Stimulated activated CD8-positive, alpha-beta memory T cell treated with anti-CD3 and anti-CD28 coated beads, Interleukin-15, amount 100 ng/mL, for 24 hours (primary cell): ENCODE measurements at places on chromosomes 1 and 21.

DNA sequence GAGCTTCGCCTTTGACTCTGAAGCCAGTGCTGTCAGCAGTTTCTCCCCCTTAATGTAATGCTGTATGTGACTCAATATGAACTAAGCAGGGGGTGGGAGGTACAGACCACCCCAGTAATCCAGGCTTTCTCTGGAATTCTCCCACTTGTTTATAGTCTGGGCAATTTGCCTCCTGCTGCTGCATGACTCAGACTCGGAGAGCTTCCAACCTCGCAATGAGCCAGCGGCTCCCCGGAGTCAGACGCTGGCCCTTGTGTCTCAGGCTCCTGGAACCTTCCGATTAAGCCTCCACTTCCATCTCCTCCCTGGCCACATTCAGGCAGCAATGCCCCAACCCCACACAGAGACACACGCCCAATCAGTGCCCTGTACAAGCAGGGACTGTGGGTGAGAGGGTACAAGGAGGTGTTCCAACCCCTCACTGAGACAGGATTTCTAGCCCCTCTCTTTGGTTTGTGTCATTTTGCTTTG, 471.7 kb upstream of the VAMP3 start:
- DNase-seq: no peak

GRCh38 chr1:84973498-84974334, 23.2 kb downstream of the MCOLN2 start:
- DNase-seq: no peak

- no peak for DNase-seq
Observed at GRCh38 chr1:16146279-16147155, 9.4 kb downstream of the EPHA2 start.

GRCh38 chr1:240876071-240876470, 264.1 kb upstream of the GREM2 start:
- DNase-seq: no peak

GRCh38 chr1:154982341-154982740, 803 bp upstream of the FLAD1 start:
- no peak for DNase-seq

GRCh38 chr1:62926681-62927252, 142.8 kb downstream of the ATG4C start:
- no peak for DNase-seq

GRCh38 chr21:44269090-44269489, 7.4 kb upstream of the DNMT3L start:
- DNase-seq: no peak

GRCh38 chr21:28193189-28193588, 799.5 kb downstream of the LTN1 start:
- no peak for DNase-seq

DNA sequence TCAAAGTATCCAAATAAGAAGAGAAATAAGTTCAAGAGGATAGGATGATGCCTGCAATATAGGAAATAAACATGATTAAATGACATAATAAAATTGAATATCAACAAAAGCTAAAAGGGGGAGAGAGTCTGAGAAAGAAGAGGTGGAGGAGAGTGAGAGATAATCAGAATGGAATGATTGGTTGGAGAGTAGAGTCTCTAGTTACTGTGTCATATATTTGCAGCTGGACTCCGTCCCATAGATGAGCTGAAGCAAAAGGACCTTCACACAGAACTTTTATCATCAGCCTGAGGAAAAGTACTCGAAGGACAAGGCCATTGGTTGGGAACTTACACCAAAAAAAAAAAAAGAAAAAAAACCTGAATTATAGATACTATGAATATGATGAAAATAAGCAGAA, 22.8 kb upstream of the S100A2 start:
- DNase-seq: no peak

DNA sequence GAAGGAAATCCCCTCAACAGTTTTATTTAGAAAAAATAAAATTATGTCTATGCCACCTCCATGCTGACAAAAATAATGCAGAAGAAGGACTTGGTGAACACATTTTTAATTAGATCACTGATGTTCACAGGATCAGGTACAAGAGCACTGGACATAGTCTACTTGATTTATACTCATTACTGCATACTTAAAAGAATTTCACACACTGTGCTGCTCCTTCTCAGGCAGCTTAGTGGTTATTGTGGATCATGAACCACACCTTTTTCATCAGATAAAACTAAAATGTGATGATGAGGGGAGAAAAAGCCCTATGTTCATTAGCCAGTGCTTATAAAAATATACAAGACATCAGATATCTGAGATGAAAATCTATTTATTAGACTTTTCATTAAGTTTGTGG, 103.3 kb upstream of the DPH5 start:
- DNase-seq: no peak

DNA sequence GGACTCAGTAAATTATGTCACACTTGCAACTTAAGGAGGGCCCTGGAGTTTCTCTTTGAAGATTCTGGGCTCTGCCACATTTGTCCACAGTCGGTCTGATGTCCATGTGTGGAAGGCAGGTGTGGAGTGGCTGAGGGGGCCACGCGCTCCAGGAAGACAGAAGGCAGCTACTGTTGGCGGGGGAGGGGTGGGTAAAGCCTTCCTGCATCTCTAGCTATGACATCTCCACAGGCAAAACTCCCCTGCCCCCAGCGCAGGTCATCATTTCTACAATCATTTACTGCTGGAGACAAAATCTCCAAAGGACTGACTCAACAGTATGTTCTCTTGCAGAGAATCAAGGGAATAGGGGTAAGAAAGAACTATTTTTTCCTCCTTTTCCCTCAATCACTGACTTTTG, 11.4 kb upstream of the TSPEAR start:
- DNase-seq: no peak
